Kasumi-1 (cell line): ENCODE measurements at places on chromosomes 11 and 22.
A peak's percentile ranks its signal among the peaks of the same experiment; 100 is the strongest.

DNA sequence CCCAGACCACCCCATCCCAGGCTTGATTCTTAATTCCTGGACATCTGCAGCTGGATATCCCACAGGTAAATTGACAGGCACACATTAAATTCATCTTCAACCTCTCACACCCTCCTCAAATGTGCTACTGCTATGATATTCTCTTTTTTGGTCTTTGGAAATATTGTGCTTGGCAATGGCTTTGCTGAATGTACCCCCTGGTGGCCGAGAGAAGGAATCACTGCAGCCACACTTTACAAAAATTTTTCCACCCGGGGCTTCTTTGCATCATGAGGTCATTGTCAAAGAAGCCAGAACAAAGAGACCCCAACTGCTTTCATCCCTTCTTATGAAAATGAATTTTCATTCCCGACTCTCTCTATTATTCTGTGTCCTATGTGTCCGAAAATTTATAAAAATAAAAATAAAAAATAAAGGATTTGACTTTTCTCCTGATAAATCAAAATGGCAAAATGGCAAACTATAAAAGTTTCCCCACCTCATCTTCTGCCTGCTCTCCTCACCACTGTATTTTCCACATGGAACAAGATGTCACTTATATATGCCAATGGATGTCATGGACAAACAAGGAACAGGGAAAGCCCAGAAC lies 15.0 kb upstream of the CYB5R2 start:
- DNase-seq, result peak; percentile 66

DNA sequence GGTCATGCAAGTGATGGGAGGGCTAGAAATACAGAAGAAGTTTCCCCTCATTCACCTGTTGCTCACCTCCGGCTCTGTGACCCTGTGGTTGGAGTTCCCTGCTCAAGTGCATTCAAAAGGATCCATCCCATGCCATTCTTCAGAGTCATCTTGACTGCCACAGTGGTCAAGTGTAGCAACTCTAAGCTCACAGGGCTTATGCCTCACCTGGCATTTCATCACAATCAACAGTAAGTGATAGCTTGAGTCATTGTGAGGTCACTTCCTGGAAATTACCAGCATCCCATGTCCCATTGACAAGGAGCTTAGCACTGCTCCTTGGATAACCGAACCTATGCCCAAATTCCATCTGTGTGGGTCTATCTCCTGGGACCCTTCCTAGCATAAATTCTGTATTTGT lies 55.6 kb downstream of the OR4C45 start:
- no peak for DNase-seq

GRCh38 chr11:17544181-17544622 lies at the start of gene USH1C:
Gene USH1C (minus strand): TSS chr11:17544416. CDS start chr11:17544307, 109 bp downstream.
- no peak for DNase-seq

GRCh38 chr11:77151804-77152509 lies 23.9 kb downstream of the MYO7A start:
- peak; percentile 77 for DNase-seq

DNA sequence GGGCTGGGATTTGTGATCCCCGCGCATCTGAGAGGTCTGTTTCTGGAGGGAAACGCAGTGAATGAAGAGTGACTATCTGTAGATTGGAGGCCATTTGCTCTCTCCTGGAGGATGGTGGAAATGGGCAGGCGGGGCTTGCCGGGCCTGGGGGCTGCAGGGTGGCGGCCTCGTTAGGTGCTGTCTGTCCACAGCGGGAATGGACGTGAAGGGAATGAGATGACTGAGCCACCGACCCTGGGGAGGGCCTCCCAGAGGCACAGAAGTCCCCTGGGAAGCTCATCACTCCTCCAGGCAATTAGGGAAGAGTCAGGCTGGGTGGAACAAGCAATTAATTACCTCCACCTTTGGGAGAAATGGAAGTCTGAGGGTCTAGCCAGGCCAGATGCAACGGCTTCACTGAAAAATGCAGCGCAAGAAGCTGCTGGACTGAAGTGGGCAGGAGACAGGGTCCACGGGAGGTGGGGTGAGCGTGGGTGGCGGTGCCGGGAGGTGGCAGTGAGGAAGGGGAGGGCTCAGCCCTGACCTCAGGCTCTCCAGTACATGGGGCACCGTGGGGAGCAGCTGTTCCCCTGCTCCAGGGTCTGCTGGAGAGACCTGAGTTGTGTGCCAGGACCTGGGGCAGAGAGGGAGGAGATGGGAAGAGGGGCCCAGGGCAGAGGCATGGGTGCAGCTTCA lies 524.5 kb downstream of the BRD1 start:
- no peak for DNase-seq

- no peak for DNase-seq
These were observed 41.3 kb upstream of the ETS1 start for GRCh38 chr11:128628686-128629085.

DNA sequence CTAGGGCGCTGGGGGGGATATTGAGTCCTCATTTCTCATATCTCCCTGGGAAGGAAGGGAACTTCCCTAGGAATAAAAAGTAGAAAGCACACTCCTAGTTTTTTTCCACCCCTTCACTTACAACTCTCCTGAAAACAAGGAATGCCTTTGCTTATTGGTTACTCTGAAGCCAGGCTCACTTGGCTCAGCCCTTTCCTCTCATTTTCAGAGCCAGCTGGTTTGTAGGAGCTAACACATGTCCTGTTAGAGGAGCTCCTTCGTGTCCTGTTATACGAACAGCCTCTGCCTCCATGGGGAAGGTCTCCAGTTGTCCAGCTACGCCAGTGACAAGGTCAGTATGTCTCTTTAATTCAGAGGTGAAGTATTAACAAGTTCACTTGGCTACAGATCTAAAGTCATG lies 17.6 kb downstream of the ALKBH8 start:
- DNase-seq, result no peak

GRCh38 chr11:65500387-65501185 lies 1.7 kb downstream of the MALAT1 start:
- DNase-seq, result peak; percentile 68

DNA sequence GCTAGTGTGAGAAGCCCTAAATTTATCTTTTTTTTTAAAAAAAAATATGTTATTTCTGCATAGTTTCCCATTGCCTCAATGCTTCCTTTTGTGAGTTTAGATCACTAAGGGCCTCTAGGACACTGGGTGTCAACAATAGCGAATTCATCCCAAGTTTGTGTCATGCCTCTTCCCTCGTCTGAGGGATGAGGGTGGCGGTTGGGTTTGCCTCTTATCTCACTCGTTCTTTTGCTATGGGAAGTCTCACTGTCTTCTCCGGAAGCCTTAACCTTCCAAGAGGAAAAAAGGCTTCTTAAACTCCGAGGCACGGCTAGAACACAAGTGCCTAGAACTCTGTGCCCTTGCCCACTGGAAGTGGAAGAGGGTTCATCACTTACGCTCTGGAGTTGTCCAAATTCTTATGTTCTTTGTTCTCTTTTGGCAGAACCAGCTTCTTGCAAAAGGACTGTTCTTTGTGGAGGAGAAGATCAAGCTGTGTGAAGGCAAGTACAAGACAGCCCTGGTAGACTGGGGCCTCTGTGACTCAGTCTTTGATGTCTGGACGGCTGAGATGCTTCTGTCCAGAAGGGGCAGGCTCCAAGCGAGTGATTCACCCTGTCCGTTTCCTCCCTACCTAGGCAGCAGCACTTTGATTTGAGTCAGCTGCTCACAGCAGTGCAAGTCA lies 78.5 kb downstream of the TRAF6 start:
- peak; percentile 20 for DNase-seq

- no peak for DNase-seq
These were observed 5.9 kb downstream of the USP2 start for GRCh38 chr11:119375337-119376196.

GRCh38 chr22:45225732-45226502 lies 14.8 kb downstream of the KIAA0930 start:
- peak; percentile 52 for DNase-seq

DNA sequence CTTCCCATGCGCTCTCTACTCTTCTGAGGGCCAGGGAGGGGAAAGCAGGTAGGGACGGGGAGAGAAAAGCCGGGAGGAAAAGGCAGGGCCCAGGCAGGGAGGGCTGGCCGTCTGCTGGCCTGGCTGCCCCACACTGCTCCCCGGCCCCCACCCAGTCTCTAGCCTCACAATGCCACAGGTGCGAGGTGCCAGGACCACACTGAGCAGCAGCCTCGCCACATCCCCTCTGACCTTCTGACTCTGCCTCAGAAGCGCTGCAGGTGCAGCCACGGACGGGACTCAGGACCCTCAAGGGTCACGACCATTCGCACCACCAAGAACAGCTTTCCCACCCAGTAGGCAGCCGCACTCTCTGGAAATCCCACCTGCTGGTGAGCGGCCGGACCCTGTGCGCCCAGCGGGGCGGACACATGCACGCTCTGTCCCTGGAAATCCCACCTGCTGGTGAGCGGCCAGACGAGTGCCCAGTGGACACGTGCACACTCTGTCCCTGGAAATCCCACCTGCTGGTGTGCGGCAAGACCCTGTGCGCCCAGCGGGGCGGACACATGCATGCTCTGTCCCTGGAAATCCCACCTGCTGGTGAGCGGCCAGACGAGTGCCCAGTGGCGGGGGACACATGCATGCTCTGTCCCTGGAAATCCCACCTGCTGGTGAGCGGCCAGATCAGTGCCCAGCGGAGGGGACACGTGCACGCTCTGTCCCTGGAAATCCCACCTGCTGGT lies 20.1 kb downstream of the TOLLIP start:
- DNase-seq, result no peak

GRCh38 chr22:27151407-27151806 lies 494.0 kb downstream of the MIAT start:
- no peak for DNase-seq

DNA sequence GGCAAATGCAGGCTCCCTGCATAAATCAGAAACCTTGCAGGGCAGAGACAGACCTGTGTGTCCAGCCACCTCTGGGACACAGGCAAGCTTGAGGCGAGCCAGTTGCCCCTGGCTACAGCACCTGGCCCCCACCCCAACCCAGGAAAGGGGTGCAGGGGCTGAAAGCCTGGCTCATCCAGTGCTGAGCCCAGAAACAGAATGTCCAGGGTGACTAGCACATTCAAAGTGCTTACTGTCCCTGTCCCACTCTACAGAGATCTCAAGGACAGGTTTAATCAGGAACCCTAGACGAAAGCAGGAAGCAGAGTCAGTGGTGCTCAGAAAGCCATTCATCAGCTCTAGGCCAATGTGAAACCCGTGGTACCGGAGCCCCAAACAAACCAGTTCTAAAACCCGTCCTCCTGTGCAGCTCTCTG lies 31.9 kb downstream of the PLEKHA7 start:
- DNase-seq, result no peak

- no peak for DNase-seq
These were observed 125.1 kb downstream of the BCR start for GRCh38 chr22:23305321-23305910.

DNA sequence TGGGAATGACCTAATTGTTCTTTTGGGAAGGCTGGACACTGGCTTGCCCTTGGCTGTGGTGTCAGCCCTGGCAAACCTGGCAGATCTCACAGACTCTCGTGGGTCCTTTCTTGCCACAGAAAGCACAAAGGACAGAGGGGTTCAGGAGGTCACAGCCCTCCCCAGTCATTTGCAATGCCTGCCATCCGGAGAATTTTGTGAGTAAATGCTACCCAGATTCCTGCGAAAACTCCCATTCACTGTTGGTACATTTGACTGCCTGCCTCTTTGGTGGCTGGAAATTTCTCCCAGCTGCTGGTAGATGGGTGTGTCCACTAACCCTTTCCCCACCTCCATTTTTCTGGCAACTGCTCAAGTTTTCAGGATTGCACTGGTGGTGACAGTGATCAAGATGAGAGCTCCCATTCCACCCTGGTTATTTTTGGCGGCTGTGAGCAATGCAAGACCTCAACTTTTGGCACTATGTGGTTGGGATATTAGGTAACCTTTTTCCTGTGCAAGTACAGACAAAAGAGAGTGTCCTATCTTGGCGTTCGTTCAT lies 155.7 kb downstream of the NAV2 start:
- DNase-seq, result no peak

DNA sequence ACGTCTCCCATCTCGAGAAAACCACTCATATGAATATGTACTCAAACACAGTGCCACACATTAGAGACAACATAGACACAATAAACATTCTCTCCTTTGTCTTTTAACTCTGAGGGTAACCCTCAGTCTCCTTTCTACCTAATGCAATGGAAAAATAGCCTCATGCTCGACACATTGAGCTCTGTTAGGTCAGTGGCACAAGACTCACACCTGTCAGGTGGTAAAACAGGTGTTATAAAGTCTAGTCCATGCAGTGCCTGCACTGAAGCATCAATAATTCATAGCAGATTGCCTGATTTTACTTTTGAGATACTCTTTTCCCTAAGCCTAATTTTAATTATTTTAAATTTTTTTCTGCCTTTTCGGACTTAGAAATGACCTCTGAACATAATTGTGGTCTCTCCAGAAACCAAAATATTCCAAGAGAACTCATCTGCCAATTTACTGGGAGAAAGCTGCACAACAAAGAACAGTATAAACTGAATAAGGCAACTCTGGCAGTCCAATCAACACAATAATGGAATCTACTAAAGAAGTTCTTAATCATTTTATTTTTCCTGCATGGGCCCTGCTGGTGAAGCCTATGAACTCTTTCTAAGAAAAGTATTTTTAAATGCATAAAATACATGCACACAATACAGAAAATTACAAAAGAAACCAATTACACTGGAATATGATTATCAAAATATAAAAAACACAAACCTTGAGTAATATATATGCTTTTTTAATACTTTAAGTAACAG lies 9.9 kb downstream of the RDX start:
- DNase-seq, result no peak

DNA sequence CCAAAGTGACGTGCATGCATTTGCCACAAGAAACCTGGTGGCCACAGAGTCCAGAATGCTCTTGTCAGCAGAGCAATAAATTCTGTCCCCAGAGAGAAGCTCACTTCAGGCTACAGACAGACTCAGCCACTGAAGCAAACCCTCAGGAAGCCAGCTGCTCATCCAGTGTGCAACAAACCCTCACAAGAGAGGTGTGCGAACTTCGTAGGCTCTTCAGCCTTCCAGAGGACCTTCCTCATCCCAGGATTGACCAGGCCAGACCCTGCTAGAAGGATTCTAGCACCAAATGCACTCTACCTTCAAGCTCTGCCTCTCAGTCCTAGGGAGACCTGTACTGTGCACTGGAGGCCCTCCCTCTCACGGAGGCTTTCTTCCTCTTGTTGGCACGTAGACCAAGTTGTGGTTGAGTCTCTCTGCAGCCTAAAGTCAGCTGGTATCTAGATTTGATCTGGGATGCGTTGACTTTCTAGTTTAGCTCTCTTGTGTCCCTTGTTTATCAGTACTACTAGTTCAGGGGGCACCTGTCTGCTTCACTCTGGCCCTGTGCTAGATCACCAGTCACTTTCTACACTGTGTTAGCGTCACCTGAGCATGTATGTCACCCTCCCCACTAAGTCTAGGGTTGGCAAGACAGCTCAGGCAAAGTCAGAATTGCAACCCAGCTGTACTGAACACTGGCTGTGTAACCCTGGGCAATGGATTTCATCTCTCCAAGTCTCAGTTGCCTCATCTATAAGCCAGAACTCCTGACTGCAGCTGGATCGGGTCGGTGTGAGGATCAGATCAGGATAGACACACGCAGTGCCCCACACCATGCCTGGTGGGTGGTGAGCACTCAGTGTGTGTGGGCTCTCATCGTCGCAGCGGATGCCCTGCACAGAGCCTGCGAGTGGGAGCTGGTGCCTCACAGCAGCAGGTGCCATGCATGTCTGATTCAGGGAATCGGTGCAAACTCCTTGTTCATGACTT lies 22.1 kb upstream of the TMPRSS13 start:
- peak; percentile 11 for DNase-seq

- DNase-seq, result no peak
These were observed 728.0 kb downstream of the DLG2 start for GRCh38 chr11:84899134-84899533.

GRCh38 chr11:2211113-2211971 lies 39.7 kb upstream of the TH start:
- no peak for DNase-seq
